ENCODE measurements at places on chromosomes 5 and 9.

DNA sequence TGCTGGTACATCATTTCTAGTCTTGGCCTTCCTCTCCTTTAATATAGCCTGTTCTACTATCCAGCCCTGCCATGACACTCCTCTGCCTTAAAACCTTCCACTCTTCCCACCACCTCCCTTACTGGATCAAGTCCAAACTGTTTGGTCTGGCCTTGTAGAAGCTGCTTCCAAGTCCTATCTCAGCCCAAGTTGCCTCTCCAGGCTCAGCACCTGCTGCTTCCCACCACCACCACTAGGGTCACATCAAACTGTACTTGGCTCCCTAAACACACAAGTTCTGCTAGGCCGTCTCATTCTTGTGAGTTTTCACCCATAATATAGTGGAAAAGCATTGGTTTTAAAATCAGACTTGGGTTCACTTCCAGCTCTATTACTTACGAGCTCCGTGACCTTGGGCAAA, 1.4 kb downstream of the NDUFA8 start:
- no peak for DNase-seq

DNA sequence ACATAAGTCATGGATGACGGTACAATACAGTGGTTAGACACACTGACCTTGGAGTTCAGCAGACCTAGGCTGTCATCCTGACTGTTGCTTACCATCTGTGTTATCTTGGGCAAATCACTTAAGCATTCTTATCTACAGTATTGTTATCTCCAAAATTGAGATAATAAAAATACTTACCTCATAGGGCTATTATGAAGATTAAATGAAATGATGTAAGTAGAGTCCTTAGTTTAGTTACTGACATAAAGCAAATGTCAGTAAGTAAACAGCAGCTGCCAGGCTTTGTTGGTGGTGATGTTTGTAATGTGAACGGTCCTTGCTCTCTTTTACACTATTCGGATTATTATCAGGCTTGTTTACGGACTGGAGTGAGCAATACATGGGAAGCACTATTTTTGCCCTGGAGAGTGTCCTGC, 107.3 kb upstream of the DPYSL3 start:
- DNase-seq: no peak

DNA sequence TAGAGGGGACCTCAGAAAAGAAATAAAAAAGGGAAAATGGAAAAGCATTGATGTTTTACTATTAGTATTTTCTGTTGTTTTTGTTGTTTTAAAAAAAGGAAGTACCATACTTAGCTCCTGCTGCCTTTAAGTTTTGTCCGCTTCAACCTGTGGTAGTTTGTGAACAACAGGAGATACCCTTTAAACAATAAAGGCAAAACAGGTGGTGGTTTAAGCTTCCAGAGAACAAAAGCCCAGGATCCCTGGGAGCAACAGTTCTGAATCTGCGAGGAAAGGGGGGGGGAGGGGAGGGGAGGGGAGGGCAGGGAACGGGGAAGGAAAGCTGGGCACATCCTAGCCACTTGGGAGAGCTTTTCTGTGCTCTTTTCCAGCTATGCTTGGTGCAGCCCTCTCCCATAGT, 2.1 kb upstream of the PSIP1 start:
- no peak for DNase-seq

GRCh38 chr5:172049226-172049796, 42.9 kb upstream of the FBXW11 start:
- no peak for DNase-seq

DNA sequence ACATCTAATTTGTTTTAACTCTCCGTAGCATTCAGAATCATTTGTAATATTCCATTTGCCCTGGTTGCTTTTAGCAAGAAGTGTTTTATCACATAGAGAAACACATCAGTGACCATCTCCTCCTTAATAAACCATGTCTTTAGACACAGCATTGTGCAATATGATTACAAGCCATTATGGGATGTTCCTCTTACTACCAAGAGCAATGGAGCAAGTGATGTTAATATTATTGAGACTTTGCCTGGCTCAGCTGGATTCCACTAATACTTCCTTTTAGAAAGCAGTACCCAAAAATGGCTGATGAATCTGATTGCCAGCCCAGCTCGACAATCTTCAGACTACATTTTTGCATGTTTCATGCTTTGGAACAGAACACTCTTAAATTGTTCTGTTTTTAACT, 364.2 kb downstream of the OSTF1 start:
- no peak for DNase-seq

- DNase-seq: no peak
Observed at GRCh38 chr9:121227862-121228261, 26.2 kb upstream of the RAB14 start.

Data from NCI-H1930 (cell line).